Suprapubic skin (tissue), 4 donors: ENCODE measurements at places on chromosomes 2 and 18.

DNA sequence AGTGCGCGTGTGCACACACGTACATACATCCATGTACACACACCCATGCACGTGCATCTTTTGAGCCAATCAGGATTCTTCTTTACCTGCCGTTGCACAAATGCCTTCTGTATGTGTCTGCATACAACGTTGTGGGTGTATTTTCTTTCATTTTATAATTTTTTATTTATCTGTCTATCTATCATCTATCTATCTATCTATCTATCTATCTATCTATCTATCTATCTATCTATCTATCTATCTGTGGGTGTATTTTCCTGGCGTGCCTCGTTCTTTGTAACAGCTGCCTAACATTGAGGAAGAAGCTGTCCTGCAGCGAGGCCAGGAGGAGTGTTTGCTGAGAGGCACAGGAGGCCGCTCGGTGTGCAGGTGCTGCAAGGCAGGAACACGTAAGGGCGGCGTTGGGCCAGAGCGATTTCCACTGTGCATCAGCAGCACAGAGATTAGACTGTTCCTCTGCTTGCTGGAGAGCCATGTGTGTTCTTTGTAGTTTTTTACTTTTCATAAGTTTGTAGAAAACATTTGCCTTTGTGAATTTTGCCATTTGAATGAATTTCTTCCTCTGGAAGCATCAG, 84.4 kb downstream of the DGKD start:
- peak; percentile 24 for DNase-seq

DNA sequence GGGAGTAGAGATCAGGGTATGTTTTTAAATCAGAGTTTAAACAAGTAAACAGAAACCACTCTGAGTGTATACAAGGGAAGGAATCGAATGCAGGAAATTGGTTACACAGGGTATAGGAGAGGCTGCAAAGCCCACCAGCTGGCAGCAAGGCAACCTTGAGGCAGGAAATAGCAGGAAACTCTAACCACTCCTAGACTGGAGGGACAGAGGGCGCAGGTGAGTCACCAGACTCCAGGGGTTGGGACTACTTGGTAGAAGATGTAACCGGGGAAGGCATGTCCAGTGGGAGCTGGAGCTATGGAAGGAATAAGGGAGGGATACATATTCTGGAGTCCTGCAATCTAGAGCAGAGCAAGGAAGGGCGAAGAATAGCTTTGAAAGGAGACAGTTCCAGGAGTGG, 152.3 kb downstream of the MEIS1 start:
- no peak for DNase-seq

DNA sequence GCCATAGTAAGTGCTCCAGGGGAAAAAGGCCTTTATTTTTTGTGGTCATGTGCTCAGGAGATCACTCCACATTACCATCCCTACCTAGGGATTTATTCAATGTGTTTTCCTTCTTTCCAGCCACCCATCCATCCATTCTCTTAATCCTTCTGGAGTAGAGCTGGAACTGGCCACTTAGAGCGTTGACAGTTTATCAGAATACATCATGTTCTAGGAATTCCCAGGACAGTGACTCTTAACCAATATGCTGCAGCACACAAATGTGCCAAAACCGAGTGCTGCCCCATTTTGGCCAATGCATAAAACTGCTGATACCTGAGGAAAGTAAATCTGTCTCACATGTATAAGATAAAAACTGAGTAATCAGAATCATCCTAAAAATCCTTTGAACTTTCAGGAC, 63.7 kb downstream of the FARSB start:
- no peak for DNase-seq

DNA sequence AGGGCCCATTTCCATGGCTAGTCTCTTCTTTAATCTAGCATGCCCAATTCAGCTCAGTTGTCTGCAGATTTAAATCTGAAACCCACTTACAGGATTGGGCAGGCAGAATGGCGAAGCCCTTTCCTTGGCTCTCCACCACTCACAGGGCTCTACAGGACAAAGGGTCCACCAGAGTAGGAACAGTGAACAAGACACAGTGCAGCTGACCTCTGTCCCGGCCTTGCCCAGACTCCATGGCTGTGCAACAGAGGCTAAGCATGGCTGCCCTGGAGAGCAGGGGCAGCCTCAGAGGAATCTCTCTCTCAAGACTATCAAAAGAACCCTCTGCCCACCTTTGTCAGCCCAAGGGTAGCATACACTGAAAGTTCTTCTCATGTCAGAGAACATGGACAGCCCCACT, 9.7 kb upstream of the ATP6V1B1 start:
- DNase-seq, result no peak

DNA sequence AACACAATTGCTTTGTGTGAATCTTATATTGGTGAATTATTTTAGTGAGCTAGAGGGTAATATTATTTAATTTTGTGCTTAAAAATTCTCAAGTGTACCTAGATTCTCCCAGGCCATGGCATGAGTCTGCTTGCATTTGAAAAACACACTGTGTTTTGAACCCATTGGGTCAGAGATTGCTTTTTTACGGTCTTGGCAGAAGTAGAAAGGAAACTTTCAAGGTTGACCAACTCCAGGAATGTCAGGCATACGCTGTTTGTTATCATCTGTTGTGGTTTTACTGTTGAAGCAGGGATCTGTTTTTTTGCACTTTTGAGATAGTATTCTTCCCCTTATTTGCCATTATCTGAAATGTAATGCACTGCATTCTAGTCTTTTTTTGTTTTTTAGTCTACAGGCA, 377.4 kb downstream of the RPRM start:
- DNase-seq, result no peak

DNA sequence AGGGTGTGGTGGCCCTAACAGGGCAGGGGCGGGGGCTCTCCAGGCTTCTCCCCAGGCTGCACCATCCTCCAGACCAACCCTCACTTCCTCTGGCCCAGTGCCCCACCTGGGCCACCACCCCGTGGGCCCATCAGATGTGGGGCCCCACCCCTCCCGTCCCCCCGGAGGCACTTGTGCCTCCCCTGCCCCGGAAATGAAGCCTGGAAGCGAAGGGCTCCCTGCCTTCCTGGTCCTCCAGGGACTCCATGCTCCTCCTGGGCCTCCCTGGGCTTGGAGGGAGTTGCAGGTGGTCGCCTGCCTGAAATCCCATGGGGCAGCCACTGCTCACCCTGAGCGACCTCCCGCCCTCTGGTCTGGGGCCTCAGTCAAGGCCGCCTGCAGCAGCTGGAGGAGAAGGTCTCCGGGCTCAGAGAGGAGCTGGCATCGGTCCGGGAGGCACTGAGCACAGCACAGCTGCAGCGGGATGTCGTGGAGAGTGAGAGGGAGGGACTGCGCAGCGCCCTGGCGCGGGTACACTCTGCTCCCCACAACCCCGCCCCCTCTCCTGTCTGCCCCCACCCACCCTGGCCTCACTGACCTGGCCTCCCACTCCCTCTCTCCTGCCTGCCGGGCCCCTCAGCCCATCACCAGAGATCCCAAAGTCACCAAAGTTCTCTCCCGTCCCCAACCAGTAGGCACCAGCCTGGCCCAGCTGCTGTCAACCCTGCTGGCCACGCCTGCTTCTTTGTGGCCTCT, 28.0 kb downstream of the CROCC2 start:
- peak; percentile 58 for DNase-seq

DNA sequence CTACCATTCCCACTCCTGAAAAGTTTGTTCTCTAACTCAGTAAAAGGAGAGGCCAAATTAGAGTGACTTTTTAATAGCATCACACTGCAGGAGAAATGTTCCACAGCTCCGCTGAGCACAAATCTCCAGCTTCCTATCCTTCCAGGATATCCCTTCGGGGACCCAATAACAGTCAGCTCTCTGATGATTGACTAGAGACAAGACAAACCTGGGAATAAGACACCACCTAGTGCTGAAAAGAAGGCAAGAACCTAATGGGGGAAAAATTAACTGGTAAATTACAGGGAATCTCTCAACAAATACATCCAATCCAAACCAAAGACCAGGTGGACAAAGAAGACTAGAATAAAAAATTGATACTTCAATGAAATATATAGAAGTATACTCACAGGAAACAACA, 977.1 kb upstream of the SOX11 start:
- DNase-seq, result no peak

- DNase-seq, result no peak
These were observed 224.5 kb downstream of the EN1 start for GRCh38 chr2:118622913-118623312.

GRCh38 chr2:16625759-16626158, 39.9 kb downstream of the CYRIA start:
- no peak for DNase-seq

DNA sequence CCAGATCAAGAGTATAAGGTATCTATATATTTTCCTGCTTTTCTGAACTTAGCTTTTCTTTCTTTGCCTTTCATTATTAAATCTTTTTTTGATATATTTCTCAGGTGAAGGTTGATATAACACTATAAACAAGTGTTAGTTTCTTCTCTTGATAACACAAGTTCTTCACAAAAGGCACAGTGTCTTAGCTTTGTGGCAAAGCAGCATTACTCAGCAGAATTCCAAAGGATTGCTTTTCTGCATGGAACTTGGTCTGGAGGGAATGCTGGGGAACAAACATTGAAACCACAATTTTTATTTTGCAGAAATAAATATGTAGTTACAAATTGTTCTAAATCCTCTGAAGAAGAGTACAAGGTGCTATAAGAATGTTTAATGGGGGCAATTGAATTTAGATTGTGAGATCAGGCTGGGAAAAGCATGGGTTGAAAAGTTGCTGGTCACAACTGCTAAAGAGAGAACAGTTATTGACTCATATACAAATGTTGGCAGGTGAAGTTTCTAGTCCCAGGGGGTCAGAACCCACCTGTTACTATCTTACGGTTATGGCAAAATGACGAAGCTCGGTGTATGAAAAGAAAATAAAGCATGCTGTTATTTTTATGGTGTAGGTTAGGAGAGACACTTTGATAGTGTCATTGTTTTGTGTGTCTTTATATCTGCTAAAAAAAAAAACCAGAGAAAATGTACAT, 68.2 kb downstream of the UBR3 start:
- no peak for DNase-seq

DNA sequence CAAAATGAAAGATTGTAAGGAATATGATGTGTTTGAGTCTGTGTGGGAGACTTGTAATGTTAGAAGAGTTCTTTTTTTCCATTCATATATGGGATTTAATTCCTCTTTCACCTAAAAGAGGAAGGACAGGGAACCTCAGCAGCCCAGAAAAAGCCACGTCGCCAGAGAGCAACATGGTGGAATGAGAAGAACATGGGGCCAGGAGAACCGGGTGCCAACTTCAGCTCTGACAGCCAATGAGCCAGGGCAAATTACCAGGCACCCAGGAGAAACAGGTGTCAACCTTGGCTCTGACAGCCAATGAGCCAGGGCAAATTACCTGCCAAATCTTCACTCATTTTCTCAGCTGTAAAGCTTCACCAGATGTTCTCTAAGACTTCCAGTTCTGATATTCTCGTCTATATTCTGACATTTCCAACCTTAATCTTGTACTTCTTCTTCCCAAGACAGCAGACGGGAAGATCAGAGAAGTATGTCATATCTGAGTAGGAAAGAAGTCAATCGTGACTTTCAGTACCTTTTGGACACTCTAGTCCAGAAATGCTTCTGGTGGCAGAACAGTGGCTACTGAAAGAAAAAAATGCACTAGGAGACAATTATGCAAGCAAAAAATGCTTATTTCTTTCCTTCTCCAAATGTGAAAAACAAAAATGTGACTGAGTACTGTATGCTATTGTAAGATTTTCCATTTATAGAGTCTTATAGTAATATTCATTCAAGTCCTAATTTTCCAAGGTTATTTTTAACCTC, 79.2 kb upstream of the COL5A2 start:
- DNase-seq, result no peak

GRCh38 chr2:24315669-24316068, 44.7 kb downstream of the ITSN2 start:
- no peak for DNase-seq

GRCh38 chr2:172792711-172793110, 57.1 kb downstream of the RAPGEF4 start:
- no peak for DNase-seq

GRCh38 chr18:48776641-48777025, 174.1 kb downstream of the SMAD7 start:
- DNase-seq, result no peak

DNA sequence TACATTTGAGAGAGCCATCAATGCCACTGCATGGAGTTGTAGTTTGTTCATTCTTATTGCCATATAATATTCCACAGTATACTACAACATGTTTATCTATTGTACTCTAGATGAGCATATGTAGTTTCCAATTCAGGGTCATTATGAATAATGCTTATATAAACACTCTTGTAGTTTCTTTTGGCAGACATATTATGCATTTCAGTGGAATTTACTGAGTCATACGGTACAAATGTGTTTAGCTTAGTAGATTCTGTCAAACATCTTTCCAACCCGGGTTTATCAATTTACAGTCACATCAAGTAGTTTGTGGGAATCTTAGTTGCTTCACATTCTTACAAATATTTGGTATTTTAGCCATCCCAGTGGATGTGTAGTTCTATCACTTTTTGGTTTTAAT, 161.1 kb downstream of the KCNH7 start:
- no peak for DNase-seq

- DNase-seq, result no peak
These were observed 21.8 kb upstream of the HTR2B start for GRCh38 chr2:231146665-231147064.

DNA sequence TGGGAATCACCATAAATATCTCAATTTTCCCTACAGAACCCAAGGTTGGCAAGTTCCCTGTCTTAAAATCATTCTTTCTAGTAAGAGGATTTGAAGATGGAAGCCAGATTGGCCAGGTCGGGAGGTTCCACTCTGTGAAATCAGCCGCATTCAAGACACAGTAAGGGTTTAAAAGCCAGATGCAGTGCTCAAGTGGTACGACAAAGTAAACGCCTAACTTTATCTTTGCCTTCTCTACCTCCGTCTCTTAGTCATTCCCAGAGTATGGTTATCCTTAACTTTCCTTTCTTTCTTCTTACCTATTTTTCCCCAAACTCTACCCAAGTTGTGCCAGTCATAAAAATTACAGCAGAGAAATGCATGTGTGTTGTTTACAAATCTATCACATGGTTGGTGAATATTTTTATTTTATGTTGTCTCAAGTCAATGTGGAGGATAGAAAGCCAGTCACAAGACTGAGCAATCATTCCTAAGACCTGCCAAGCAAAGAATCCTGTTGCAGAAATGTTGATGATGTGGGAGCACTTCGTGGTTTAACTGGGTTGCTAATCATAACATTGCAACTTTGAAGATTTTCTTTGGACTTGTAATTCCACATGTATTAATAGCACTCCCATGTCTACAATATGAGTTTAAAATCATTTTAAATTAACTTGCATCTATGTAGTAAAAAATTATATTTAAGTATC, 62.6 kb downstream of the SLC40A1 start:
- DNase-seq, result no peak

DNA sequence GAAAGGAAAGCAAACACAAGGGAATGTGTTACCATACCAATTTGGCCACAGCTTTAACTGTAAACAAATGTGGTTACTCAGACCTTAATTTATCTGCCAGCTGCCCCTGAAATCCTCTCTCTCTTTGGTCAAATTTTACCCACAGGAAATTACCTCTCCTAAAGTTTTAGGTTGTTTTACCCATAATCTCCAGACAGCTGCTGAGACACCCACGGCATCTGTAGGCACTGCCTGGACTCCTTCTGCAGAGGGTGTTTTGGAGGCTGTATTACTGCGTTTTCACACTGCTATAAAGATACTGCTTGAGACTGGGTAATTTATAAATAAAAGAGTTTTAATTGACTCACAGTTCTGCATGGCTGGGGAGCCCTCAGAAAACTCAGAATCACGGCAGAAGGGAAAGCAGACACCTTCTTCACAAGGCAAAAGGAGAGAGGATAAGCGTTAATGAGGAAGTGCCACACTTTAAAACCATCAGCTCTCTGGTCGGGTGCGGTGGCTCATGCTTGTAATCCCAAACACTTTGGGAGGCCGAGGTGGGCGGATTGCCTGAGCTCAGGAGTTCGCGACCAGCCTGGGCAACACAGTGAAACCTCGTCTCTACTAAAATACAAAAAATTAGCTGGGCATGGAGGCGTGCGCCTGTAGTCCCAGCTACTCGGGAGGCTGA, 677.5 kb upstream of the FSHR start:
- no peak for DNase-seq
